Fibroblast of gingiva (primary cell): ENCODE measurements at places on chromosomes 5 and 9.

- no peak for DNase-seq
These were observed 36.2 kb downstream of the RIC1 start for GRCh38 chr9:5665059-5665458.

DNA sequence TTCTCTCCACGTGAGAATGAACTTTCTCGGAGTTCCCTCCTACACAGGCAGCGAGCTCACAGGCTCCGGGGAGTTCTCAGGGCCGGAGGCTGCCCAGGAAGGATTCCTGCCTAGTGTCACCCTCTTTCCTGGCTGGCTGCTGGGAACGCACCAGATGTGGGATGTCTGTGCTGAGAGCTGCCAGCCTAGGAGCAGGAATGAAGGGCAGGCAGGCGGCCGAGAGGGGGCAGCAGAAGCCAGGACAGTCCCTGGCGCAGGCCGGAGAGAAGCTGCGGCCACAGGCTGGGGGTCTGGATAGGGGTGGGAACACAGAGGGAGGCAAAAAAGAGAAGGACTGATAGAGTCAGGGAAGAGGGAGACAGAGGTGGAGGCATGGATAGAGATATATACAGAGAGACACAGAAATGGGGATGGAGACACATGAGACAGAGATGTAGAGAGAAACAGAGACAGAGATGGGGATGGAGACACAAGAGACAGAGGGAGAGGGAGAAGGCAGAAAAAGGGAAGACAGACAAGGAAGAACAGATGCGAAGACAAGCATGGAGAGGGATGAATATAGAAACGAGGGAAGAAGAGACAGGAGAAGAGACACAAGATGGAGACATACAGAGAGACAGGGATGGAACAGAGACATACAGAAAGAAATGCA, 25.3 kb upstream of the ENHO start:
- peak; percentile 62 for DNase-seq

GRCh38 chr5:96935559-96936430, at the start of gene LNPEP:
TSS of gene LNPEP (plus strand) at chr5:96936080. CDS start at chr5:96936156, 76 bp downstream.
- peak; percentile 98 for DNase-seq

DNA sequence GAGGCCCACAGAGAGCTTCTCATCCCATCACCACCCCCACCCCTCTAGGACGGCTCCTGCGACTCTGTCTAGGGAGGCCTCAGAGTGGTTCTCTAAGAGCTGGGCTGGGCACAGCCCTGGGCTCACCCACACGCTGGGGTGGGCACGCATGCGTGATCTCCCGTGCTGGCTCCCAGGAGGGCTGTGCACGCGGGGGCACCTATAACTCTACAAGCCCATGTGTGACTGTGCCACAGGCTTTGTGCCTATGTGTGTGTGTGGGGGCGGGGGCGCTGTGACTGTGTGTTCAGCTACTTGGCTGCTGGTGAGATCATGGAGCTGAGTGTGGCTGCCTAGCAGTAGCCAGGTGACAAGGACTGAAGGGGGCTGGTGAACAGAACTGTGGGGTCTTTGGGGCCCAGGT, 32.2 kb downstream of the NDUFA8 start:
- DNase-seq, result no peak

DNA sequence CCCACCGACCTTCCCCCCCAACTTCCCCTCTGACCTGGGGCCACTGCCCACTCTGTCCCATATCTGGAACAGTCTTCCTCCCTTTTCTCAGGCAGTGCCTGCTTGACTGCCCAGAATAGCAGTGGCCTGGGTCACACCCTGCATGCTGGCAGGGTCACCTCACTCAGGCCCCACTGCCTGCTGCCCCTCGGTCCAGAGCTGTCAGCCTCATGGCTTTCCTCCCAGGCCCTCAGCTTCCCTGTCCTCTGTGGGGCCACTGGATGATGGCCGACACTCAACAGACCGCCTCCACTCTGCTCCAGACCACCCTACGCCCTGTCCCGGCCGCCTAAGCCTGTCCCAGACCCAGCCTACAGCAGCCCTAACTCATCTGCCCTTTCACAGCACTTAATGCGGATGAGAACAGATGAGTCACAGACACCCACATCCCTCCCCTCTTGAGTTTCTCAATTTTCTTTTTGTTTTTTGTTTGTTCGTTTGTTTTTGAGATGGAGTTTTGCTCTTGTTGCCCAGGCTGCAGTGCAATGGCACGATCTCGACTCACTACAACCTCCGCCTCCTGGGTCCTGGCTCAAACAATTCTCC, 5.9 kb downstream of the PNPLA7 start:
- DNase-seq, result peak; percentile 64

- peak; percentile 10 for DNase-seq
These were observed 627.9 kb upstream of the RORB start for GRCh38 chr9:73869264-73869663.

DNA sequence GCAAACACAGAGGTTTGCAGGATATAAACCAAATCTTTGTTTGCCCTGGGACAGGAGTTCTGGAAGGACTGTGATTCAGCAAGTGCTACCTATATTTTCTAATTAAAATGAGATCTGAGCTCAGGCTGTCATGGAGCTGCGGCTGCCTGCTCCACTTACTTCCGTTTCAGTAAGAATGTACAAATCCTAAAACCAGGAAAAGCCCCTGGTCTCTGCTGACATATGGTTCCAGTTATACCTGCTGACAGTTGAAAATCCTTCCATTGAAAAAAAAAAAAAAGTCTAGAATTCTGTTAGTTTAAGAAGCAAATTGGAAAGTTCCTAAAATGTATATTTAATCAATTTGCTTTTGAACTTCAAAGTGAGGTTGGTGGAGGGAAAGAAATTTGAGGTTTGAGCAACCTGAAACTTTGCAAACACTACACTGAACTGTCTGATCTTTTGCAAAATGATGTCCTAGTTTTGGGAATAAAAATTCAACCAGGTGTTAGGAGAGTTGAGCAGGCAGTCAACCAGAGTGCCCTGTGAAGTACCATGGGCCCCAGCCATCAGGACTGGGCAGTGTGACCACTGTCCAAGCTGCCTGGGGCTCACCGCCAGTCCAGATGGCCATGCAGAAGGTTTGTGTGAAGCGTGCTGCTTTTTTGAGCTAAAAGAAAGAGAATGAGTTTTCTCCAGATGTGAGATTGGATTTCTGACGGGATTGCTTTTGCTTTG, 50.6 kb downstream of the SHB start:
- no peak for DNase-seq
